Inflammatory macrophage treated with lipopolysaccharide for 4 hours (primary cell): ENCODE measurements at places on chromosomes 2 and 18.

GRCh38 chr2:79271456-79271855 is 111.9 kb upstream of the REG3A start:
- DNase-seq, result no peak

DNA sequence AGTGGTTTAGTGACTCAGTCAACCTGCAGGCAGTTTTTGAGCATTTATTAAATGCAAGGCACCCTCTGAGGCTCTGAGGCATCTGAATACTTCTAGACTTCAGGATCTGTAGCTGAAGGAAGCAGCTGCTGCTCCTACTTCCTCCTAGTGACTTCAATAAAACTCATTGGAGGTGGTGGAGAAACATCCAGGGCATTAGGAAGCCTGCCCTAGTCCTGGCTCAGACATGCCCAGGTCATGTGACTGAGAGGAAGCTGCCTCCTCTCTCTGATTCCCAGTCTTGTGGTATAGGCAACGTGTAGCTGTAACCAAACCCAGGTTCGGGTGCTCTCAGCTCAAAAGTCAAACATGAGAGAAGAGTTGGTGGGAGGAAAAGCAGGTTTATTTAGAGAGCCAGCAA is 287.2 kb upstream of the GYPC start:
- peak; percentile 7 for DNase-seq

DNA sequence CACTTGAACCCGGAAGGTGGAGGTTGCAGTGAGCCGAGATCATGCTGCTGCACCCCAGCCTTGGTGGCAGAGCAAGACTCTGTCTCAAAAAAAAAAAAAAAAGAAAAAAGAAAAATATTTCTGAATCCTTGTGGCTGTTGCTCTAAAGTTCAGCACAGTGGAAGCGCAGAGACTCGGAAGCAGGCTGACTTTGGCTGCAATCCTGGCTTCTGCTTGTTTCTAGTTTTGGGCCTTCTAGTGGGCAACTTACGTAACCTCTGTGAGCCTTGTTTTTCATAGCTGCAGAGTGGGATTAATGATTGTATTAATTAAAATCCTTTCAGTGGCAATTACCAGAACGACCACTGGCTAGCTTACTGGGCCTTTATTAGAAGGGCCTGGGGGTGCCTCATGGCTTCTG is 28.4 kb downstream of the GNLY start:
- no peak for DNase-seq

DNA sequence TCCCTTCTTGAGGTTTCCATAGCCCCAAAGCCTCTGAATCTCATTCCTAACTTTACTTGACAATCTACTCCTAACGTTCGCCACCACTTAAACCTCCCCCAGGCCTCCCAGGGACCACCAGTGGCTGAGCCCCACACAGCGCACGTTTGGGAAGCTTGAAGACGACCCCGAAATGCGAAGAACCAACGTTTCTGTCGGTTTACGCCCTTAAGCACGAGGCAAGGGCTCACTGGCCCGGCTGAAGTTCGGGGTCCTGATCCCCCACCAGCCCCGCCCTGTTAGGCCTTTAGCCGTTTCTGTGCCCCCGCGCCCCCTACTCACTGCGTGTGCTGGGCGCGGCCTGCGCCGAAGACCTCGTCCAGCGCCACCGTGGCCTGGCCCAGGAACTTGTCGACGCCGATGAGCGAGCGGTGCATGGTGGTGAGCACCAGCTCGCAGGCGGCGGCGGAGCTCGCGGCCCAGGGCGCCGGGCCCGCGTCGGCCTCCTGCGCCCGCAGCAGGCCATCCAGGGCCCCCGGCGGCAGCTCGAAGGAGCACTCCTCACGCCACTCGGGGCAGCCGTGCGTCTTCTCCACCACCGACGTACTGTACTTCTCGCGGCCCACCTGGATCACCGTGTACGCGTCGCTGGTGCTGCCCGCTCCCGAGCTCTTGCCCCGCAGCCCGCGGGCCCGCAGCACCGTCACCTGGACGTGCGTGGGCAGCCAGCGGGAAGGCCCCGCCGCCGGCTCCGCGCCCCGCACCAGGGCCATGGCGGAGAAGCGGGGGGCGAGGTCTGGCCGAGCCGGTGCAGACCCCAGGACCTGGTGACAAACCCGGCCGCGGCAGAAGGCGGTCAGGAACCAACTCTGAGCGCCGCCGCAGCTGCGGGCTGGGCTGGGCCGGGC is 479 bp downstream of the RAB11FIP5 start:
- peak; percentile 6 for DNase-seq

DNA sequence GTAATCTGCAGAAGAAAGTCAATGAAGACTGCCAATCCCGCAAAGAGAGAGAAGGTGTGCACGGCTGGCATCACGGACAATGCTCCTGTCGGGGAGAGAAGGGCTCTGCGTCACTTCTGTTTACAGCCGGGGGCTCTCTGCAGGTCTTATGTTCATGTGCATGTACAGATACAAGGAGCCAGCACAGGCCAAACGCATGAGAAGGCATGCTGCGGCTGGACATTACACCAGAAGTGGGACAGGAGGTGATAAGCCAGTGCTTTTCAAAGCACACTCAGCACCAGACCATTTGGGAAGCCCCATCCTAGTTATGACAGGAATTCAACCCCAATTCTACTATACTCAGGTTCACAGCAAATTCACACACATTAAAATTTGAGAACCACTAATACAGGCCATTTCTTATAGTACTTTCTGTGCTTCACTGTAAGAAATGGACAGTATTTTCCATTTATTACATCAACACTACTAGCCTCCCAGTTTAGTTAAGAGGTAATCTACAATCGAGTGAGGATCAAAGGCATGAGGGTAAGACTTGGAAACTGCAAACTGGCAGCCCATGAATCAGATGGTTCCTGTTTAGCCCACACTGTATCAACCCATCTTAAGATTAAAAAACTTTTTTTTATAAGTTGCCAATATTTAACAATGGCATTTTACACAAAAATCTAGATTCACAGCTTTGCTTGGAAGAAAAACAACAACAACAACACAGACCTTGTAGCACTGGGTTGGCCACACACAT is 38.2 kb downstream of the RMC1 start:
- DNase-seq, result no peak

GRCh38 chr2:64932371-64933216 is 56.6 kb upstream of the SLC1A4 start:
- peak; percentile 90 for DNase-seq
